ENCODE measurements at places on chromosomes 16 and 17. TPM values are rescaled to one million over a fixed set of nuclear protein-coding genes. Genes with fewer than 3 reads are reported as not detected.

GRCh38 chr16:79810449-79811189 lies 210.1 kb upstream of the MAF start:
- no peak for DNase-seq

- no peak for DNase-seq
Observed at GRCh38 chr16:51473091-51473490, 322.0 kb upstream of the SALL1 start.

- no peak for DNase-seq
Observed at GRCh38 chr16:57645691-57646387, 17.4 kb downstream of the ADGRG1 start.

GRCh38 chr17:81841866-81842265 lies 7.0 kb upstream of the PPP1R27 start:
- no peak for DNase-seq

CTRL gene
- 0.55 TPM for total RNA-seq

DNA sequence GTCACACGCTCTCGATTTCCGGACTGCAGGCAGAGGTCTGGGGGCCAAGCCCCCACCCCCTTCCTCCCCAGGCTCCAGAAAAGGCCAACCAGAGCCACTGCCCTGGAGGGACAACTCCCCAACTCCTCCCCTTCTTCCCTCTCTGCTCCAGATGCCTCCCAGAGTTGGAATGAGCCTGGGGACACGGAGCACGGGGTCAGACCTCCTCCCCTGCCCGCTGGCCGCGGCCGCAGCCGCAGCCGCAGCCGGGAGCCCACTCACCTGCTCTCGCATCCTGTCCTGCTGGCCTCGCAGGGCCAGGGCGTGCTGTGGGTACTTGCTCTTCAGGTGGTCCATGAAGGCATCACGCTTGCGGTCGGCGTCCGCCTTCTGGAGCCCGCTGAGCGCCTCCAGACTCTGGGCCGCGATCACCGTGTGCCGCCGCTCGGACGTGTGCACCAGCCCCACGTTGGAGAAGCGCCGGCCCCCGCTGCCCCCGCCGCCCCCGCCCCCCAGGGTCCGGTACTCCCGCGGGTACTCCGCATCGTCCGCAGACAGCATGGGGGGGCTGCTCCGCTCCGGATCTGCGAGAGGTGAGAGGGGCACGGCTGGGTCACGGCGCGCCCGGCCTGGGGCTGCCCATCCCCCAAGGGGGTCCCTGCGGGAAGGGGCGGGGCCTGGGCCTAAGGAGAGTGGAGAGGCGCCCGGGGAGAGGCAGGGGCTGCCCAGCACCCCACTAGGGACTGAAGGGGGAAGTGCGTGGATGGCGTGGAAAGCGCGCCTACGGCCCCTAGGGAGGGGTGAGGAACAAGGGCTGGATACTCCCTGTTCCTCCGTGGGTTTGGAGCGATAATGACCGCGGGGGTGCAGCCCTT lies 27.3 kb downstream of the SRCIN1 start:
- DNase-seq: no peak
